Glutamatergic neuron (in vitro differentiated cells): ENCODE measurements at places on chromosomes 12 and 14. TPM values are rescaled to one million over a fixed set of nuclear protein-coding genes. Genes with fewer than 3 reads are reported as not detected.

GRCh38 chr12:124301084-124301654 lies 6.3 kb downstream of the RFLNA start:
- DNase-seq, result peak; percentile 10
- peaks cover 6% of the 10 kb centered on the region for H3K27me3 ChIP-seq
- no peaks in the 10 kb centered on the region for H3K36me3 ChIP-seq
- no peak overlapping the region for H3K4me3 ChIP-seq
- peaks cover 27% of the 10 kb centered on the region for H3K4me1 ChIP-seq

DNA sequence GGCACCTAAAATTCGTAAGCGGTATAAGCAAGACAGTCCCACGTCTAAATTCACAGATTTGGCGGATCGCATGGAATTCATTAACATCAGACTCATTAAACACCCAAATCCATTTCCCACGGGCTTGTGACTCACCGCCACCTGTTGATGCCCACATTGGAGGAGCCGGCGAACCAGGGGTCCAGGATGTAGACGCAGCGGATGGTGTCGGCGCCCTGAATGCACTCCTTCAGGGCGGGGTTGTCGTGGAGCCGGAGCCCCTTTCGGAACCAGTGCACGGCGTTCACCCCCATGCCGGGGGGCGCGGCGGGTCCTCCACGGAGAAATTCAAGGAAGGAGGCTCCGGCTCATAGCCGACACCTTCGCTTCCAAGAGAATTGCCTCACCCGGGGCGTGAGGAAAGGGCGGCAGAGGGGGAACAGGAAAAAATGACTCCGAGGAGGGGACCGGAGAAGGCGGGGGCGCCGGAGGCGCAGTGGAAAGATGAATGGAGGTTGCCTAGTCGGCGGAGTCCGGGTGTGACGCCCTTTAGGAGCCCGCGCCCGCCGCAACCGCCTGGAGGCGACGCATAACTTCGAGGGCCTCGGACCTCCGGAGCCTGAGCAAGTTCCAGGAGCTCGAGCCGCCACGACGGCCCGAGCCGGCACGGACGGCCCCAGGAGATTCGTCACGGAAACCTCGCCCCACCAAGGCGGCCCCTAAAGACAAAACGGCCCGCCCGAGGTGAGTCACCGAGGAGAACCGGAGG lies 506 bp downstream of the CRY1 start:
- no peak overlapping the region for H3K27ac ChIP-seq
- no peak overlapping the region for H3K4me3 ChIP-seq
- H3K36me3 ChIP-seq, result peaks cover 15% of the 10 kb centered on the region
- peak; percentile 65 for DNase-seq
- no peaks in the 10 kb centered on the region for H3K4me1 ChIP-seq

DNA sequence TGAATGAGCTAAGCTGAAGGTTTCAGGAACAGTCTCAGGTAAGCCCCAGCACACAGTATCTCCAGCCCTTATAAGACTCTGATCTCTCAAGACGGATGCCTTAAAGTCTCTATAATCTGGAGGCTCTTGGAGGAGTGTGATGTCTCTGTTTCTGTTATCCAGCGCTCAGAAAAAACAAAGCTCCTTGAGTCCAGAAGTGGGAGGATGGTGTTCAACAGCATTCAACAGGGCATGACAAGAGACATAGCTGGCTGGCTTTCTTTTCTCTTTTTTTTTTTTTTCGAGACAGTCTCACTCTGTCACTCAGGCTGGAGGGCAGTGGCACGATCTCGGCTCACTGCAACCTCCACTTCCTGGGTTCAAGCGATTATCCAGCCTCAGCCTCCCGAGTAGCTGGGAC lies 31.6 kb upstream of the TESC start:
- H3K4me3 ChIP-seq, result no peak overlapping the region
- H3K27me3 ChIP-seq, result peaks cover 8% of the 10 kb centered on the region
- no peak overlapping the region for H3K27ac ChIP-seq
- H3K36me3 ChIP-seq, result peaks cover 7% of the 10 kb centered on the region
- DNase-seq, result no peak

- H3K4me1 ChIP-seq, result peaks cover 27% of the 10 kb centered on the region
- no peak for DNase-seq
- H3K27me3 ChIP-seq, result peaks cover 2% of the 10 kb centered on the region
- H3K27ac ChIP-seq, result peak overlapping the region; percentile 74
Measured at GRCh38 chr14:42222924-42223471, 616.3 kb downstream of the LRFN5 start.

GRCh38 chr14:75010472-75011093 lies 7.9 kb downstream of the EIF2B2 start:
- H3K36me3 ChIP-seq, result no peaks in the 10 kb centered on the region
- H3K4me3 ChIP-seq, result no peak overlapping the region
- no peaks in the 10 kb centered on the region for H3K27me3 ChIP-seq
- no peak for DNase-seq

- H3K36me3 ChIP-seq, result peaks cover 6% of the 10 kb centered on the region
- H3K4me1 ChIP-seq, result peaks cover 3% of the 10 kb centered on the region
- H3K4me3 ChIP-seq, result no peak overlapping the region
- peaks cover 12% of the 10 kb centered on the region for H3K27me3 ChIP-seq
Measured at GRCh38 chr14:75282170-75282554, 3.5 kb downstream of the FOS start.

DNA sequence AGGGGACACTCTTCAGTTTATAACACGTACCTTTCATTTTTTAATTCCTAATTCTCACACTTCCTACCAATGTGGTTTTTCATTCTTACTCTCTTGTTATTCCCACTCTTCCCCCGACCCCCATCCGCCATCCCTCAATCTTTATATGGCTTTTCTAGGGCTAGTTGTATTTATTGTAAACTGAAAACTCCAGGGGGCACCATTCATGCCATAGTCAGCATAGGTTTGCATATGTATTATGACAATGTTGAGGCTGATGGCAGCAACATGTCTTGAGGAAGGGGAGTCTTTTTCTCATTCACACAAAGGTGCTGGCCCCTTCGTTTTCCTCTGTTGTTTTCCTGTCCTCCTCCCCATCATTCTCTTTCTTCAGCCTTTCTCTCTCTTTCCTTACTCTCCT lies 27.7 kb upstream of the LTA4H start:
- peaks cover 2% of the 10 kb centered on the region for H3K27me3 ChIP-seq
- peak overlapping the region; percentile 48 for H3K27ac ChIP-seq
- peaks cover 4% of the 10 kb centered on the region for H3K4me1 ChIP-seq

- H3K4me3 ChIP-seq, result no peak overlapping the region
- peaks cover 14% of the 10 kb centered on the region for H3K27me3 ChIP-seq
- DNase-seq, result no peak
- H3K27ac ChIP-seq, result peak overlapping the region; percentile 5
- peaks cover 6% of the 10 kb centered on the region for H3K36me3 ChIP-seq
Measured at GRCh38 chr12:145369-145960, 68.5 kb downstream of the SLC6A12 start.

GRCh38 chr12:94290353-94290752 lies 142.0 kb downstream of the PLXNC1 start:
- peaks cover 2% of the 10 kb centered on the region for H3K27me3 ChIP-seq
- H3K4me3 ChIP-seq, result no peak overlapping the region
- no peaks in the 10 kb centered on the region for H3K4me1 ChIP-seq
- peaks cover 3% of the 10 kb centered on the region for H3K36me3 ChIP-seq
- H3K27ac ChIP-seq, result no peak overlapping the region
- DNase-seq, result no peak

MYBPC1 gene
- total RNA-seq, result not detected
